ENCODE measurements at places on chromosomes 7 and 10.

DNA sequence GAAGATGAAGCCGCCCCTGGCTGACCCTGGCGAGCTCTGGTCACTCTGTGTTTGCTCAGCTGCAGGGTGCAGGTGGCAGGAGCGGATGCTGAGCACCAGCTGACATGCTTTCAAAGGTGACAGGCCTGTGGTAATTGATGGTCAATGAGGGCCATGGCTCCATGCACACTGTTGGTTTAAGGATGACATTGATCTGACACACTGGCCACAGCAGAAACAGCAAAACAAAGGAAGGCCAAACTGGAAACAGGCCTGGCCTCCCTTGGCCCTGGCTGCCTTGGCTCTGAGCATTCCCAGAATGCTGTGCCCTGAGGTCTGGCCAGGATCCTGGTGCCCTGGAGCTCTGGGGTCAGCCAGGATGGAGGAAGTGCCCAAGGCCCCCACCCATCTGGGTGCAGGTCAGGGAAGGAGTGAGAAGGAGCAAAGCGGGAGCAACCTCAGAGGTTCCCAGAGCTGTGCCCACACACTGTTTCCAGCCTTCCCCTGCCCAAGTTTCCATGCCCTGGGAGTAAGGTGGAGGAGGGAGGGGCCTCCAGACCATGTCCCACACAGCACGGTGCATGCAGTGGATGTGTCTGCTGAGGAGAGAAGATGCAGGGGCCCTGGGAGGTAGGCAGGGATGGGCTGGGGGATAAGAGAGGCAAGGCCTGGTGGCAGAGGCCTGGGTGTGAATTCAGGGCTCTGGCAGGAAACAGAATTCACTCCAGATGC is 302.2 kb downstream of the RPS24 start:
- DNase-seq, result peak; percentile 91

- peak; percentile 56 for DNase-seq
These were observed 170.9 kb upstream of the SMIM30 start for GRCh38 chr7:113289140-113289740.

DNA sequence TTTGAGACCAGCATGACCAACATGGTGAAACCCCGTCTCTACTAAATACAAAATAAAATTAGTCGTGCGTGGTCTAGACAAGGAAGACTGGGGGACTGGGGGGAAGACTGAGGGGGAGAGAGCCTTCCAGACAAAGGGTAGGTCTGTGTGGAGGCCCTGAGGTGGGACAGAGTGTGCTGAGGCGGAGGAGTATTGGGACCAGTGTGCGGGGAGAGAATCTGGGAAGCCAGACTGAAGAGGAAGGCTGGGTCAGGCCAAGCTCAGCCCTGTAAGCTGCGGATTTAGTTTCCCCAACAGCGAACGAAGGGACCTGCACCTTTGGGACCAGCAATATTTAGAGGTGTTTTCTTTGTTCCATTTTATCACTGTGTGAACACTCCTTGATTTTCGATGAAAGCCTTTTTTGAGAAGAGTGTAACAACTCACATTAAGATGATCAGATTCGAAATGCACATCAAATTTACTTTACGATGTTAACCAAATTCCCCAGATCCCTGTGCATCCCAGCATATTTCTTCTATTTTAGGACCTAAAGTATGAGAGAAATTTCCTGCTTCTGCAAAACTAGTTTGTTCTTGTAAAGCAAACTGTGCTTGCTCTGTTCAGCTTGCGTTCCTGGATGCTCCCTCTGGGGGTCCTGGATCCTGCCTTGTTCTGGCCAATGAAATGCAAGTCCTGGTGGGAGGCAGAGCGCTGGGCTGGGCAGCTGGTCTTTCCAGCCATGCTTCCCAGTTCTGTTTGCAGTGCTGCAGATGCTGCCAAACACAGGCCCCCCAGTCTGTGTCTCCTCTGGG is 39.4 kb downstream of the PLAU start:
- no peak for DNase-seq

- DNase-seq, result no peak
These were observed 43.7 kb downstream of the CPXM2 start for GRCh38 chr10:123847686-123848432.

- no peak for DNase-seq
These were observed 13.4 kb downstream of the ADIRF start for GRCh38 chr10:86981716-86982115.

DNA sequence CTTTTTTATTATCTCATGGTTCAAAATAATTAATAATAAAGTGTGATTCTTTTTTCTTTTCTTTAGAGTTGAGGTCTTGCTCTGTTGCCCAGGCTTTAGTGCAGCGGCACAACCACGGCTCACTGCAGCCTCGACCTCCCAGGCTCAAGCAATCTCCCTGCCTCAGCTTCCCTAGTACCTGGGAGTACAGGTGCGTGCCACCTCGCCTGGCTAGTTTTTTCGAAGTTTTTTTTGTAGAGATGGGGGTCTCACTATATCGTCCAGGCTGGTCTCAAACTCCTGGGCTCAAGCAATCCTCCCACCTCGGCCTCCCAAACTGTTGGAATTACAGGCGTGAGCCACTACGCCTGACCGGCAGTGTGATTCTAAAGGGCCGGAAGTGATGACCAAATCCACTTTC is 28.0 kb upstream of the MSRB2 start:
- DNase-seq, result no peak

DNA sequence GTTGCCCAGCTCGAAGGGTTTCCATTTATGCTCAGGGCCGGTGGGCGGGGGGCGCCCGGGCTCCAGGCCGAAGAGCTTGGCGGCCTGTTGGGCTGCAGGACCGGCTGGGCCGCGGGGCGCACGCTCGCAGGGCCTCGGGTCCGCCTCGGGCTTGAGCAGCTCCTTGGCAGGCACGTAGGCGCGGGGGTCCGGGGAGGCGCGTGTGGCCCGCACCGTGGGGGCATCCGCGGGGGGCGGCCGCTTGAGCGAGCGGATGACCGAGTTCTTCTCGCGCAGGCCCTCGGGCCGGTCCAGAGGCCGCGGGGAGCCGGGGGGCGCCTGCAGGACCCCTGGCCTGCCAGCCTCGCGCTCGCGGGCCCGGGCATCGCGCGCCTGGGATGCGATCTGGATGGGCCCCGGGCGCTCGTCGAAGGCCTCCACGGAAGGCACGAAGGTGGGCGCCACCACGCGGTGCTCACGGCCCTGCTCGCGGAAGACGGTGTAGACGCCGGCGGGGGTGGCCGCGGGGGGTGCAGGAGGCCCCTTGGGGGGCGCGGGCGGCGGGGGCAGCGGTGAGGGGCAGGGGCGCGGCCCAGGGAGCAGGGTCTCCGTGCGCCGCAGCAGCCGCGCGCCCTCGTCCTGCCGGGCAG is 35.2 kb downstream of the TNRC18 start:
- DNase-seq, result no peak

DNA sequence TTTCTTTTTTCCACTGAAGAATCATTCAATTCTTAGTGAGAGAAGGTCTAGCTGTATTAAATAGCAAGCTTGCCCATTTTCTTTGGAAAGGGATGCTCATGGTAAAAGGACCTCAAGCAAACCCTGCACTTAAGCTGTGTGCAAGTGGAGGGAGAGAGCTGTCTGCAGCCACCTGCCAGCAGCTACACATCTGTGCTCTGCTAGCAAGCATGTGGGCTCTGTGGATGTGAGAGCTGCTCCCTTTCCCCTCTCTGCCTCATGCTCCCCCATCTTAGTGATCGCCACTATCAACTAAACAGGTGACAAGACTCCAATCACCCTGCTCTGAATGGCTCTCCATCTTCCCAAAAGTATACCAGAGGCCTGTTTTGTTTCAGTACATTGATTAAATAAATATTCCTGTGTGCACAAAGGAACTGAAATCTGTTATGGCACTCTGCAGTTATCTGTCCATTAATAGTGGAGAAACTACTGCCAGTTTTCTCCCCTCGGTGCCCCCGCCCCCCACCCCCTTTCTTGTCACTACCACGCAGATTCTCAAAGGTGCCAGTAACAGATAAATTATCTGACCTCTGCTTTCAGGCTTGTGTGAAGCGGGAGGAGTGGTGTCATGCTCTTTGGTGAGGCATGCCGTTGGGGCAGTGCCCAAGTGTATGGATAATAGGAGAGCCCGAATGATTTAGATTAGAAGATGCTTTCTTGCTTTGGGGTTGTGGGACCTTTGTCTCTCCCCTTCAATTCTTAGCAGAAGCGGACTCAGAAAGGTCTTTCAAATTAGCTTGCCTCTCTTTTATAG is 26.4 kb downstream of the AUTS2 start:
- DNase-seq, result no peak

DNA sequence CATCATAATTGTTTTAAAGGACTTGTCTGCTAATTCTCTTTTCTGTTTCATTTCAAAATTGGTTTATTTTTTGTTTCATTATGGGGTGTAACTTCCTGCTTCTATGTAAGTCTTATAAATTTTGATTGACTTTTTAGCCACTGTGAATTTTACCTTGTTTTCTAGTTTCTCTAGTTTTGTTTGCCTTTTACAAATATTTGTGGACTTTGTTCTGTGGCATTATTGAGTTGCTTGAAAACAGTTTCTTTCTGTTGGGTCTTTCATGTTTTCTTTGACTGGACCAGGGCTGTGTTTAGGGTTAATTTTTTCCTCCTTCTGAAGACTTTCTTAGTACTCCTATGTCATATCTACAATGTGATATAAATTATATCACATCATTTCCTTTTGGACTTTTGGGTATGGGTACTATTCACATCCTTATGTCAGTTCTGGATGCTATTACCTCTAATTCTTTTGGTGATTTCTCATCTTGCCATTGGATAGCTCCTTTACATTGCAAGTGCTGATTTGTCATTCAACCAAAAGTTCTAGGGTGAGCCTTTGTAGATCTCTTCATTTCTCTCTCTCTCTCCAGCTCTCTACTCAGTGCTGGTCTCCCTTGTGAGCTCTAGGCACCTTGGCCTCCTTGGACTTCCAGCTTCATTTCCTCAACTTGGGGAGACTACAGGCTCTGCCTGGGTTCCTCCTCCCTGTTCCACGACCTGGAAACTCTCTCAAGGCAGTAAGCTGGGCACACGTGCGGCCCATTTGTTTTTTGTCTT is 36.9 kb downstream of the MLLT10 start:
- DNase-seq, result no peak

GRCh38 chr7:48398191-48398590 is 226.9 kb downstream of the ABCA13 start:
- DNase-seq, result no peak

- no peak for DNase-seq
These were observed 94.0 kb downstream of the NPSR1 start for GRCh38 chr7:34751725-34752643.

DNA sequence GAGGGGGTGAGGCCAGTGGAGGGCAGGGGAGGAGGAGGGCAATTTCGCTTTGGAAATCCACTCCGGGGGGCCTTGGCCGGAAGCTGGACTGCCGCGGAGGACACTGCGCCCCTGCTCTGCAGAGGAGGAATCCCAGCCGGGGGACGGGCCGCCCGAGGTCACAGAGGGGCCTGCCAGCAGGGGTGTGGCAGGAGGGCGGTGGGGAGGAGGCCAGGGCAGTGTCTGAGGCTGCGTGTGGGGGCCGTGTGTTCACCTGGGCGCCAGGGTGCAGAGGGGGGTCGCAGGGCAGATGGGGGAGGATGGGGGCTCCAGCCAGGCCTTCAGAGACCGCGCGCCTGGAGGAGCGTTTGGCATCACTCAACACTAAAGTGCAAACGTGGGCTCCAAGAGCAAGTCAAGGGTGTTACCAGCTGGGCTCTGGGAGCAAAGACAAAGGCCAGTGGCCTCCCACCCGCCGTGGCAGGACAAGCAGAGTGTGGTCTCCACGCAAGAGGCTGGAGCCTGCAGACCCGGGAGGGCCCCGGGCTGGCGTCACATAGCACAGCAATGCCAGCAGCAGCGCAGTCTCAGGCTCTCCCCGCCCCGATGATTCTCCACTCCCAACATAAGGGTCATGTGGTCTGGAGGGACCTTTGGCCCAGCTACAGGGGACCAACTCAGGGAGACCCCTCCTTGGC is 45.3 kb upstream of the DNAJB6 start:
- DNase-seq, result no peak

DNA sequence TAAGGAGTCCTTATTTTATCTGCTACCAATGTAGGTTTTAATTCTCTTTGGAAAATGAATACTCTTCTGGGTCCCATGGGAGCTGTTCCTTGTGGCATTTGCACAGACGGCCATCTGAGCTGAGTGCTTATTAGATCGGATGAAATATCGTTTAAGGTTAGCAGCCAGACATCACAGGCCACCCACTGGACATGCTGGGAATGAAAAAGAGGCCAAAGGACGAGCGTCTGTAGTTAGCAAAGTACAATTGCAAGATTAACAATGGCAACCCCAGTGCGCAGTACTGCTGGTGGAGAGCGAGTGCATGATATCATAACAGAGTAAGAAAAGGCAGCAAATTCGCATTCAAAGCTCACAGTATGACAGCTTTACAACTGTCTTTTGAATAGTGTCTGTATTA is 28.3 kb upstream of the CREB5 start:
- DNase-seq, result no peak

DNA sequence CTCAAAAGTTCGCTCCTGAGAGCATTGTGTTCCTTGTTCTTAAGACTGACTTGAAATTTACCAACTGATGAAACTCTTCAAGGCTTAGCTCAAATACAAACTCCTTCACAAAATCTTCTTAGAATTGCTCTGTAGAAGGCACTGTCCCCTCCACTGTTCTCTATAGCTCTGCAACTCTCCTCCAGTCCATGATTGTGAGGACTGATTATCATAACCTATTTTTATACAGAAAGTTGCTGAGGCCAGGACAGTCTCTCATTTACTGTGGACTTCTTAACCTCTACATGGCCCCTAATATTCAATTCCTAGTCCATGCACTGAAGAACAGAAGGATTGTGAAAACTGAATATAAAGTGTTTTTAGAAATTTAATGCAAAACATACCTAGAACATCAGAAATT is 53.2 kb downstream of the RHOBTB1 start:
- DNase-seq, result no peak

DNA sequence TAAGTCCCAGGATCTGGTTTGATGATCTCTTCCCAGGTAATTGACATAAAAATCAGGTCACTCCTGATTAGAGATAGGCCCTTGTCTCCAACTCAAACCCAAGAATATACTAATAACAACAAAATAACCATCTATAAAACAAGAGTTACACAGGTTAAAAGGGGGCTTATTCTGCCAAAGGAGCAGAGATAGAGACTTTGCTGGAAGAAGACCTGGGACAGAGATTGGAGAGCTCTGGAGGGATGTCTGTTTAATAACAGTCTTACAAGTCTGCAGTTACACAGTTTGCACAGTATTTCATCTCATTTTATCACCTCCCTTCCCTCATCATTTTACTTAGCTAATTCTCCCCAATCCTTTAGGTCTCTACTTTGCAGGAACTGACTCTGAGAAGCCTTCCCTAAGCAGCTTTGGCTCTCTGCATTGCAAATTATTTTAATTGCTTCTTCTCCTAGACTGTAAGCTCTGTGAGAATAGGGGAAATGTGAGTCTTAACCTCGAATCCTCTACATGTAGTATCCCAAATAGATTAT is 3.7 kb upstream of the ZNF438 start:
- no peak for DNase-seq

DNA sequence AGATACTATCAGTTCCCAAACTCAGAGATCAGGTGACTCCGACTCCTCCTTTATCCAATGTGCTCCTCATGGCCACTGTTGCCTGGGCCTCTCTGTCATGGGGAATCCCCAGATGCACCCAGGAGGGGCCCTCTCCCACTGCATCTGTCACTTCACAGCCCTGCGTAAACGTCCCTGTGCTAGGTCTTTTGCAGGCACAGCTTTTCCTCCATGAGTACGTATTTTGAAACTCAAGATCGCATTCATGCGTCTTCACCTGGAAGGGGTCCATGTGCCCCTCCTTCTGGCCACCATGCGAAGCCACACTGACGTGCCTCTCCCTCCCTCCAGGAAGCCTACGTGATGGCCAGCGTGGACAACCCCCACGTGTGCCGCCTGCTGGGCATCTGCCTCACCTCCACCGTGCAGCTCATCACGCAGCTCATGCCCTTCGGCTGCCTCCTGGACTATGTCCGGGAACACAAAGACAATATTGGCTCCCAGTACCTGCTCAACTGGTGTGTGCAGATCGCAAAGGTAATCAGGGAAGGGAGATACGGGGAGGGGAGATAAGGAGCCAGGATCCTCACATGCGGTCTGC is 162.2 kb downstream of the EGFR start:
- no peak for DNase-seq

All from A172 (cell line).